ENCODE measurements at places on chromosomes 7 and 10. TPM values are rescaled to one million over a fixed set of nuclear protein-coding genes. Genes with fewer than 3 reads are reported as not detected.

Gene RPEL1
- not detected for total RNA-seq

Gene BCAP29
- 29.8 TPM for total RNA-seq

Gene GALNT17
- not detected for total RNA-seq

Gene CLCN1
- total RNA-seq, result not detected

Gene GBX1
- total RNA-seq, result not detected

Gene NEURL1
- not detected for total RNA-seq

Gene EPDR1
- 305 TPM for total RNA-seq

Gene PCLO
- 2.0 TPM for total RNA-seq

Gene PRTFDC1
- 9.8 TPM for total RNA-seq

Gene MYO3A
- 4.5 TPM for total RNA-seq

Gene OR6V1
- not detected for total RNA-seq

Gene NUTM2A
- 1.7 TPM for total RNA-seq
